ENCODE measurements at places on chromosomes 5 and 9. TPM values are rescaled to one million over a fixed set of nuclear protein-coding genes. Genes with fewer than 3 reads are reported as not detected.

DNA sequence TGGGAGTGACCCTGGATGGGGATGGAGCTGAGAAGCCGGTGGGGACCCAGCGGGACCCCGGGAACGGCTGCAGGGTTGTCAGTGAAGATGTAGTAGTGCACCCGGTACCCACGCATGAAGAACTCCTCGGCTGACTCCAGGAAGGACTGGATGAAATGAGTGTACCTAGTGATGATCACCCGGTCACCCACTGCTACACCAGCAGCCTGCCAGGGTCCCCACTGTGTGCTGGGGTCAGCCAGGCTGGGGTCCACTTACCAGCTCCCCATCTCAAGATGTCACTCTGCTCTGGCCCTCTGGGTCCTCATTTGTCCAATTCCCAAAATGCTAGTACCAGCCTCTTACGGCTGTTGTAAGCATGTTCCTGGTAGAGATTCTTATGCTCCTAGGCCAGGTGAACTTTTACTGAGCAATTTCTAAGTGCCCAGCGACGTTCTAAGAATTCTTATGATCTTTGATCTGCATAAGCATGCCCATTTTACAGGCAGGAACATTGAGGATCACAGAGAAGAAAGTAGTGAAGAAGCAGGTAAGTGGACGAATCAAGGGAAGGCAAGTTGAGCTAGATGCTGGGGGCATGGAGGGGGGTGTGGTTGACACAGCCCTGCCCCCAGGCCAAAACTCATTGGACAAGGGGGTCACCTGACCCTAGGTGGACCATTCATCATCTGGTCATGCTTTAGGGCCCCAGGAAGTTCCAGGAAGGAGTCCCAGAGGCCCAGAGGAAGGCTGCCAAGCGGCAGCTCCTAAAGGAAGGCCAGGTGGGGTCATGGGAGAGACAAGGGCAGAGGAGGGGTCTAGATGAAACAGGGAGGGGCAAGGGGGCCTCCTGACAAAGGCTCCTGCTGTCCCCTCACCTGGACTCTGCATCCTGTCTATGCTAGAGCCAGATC is 9.4 kb downstream of the GBGT1 start:
- no peak overlapping the region for H3K27ac ChIP-seq
- no peak for DNase-seq
- H3K36me3 ChIP-seq, result no peaks in the 10 kb centered on the region
- no peaks in the 10 kb centered on the region for H3K27me3 ChIP-seq
- H3K4me1 ChIP-seq, result peaks cover 4% of the 10 kb centered on the region

- peak; percentile 64 for DNase-seq
- H3K27ac ChIP-seq, result peak overlapping the region; percentile 79
- no peaks in the 10 kb centered on the region for H3K4me1 ChIP-seq
- no peaks in the 10 kb centered on the region for H3K27me3 ChIP-seq
Measured at GRCh38 chr5:127229185-127229889, 61.3 kb upstream of the MEGF10 start.

Gene CD14
- total RNA-seq, result 41.1 TPM

DNA sequence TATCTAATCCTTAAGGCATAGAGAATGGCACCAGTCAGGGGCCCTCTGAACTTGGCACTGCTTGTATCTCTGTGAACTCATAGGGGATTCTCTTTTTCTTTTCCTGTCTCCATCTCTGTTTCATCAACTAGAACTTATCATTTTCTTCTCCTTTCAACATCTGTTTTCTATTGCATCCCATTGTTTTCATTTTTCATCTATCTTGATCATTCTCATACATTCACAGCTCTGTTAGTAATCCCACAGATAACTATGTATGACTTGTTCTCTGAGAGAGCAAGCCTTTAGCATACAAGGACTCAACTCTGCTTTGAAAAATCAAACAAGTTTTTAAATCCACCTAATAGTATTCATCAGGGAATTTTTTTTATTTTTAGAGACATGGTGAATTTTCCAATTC is 264.3 kb downstream of the ARRDC3 start:
- no peak for DNase-seq
- H3K4me3 ChIP-seq, result no peak overlapping the region
- peaks cover 14% of the 10 kb centered on the region for H3K4me1 ChIP-seq
- no peak overlapping the region for H3K27ac ChIP-seq
- no peaks in the 10 kb centered on the region for H3K36me3 ChIP-seq

Gene TMEFF1
- total RNA-seq, result 5.9 TPM

Gene SH3TC2
- 136 TPM for total RNA-seq

Gene ADGRD2
- total RNA-seq, result 0.31 TPM

Gene LCN12
- 11.5 TPM for total RNA-seq

- no peaks in the 10 kb centered on the region for H3K27me3 ChIP-seq
- H3K27ac ChIP-seq, result no peak overlapping the region
- no peaks in the 10 kb centered on the region for H3K4me1 ChIP-seq
- no peaks in the 10 kb centered on the region for H3K36me3 ChIP-seq
- H3K4me3 ChIP-seq, result no peak overlapping the region
Measured at GRCh38 chr5:28066856-28067255, 1028.5 kb upstream of the CDH9 start.

GRCh38 chr5:61000887-61001286 is 55.9 kb downstream of the NDUFAF2 start:
- H3K36me3 ChIP-seq, result no peaks in the 10 kb centered on the region
- H3K27ac ChIP-seq, result no peak overlapping the region
- no peaks in the 10 kb centered on the region for H3K27me3 ChIP-seq
- no peak for DNase-seq

DNA sequence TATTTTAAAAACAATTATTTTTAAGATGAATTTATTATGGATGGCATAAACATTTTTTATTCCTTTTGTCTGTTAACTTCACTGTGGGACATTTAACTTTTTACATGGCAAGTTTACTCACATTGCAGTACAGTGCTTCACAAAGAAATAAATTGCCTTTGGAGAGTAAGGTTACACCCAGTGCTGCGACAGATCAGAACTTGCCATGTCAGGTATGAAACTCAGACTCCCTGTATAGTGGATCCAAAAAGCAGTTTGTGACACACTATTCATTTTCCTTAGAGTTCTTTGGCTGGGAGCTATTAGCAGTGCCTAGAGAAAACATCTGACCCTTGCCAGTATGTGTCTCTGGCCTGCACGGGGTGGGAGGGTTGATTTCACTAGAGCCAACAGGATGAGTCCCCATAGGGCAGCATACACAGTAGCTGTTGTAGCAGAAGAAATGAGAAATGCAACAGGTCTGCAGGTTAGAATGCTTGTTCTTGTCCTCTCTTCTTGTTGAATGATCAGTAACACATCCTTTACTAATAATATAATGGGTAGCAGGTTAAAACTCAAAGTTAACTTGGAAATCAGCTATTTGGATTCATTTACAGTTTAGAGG is 42.9 kb downstream of the STARD4 start:
- H3K27me3 ChIP-seq, result no peaks in the 10 kb centered on the region
- no peaks in the 10 kb centered on the region for H3K36me3 ChIP-seq
- H3K4me3 ChIP-seq, result no peak overlapping the region
- no peak for DNase-seq

DNA sequence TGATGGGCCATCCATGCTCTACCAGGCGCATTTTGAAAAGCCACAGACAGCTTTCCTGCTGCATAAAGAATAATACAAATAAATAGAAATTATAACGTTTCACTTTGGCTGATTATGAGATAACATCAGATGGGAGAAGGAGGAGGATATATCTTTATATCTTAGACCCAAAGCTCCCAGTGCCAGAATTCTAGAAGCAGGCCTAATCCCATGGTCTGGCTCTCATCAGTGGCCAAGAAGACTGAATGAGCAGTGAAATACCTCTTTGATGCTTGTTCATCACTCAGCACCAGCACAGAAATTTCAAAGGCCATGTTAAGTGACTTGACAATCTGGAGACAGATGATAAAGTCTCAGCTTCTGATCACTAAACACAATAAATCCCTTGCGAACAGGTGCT is 107.6 kb downstream of the PPP2R2B start:
- no peaks in the 10 kb centered on the region for H3K36me3 ChIP-seq
- H3K27me3 ChIP-seq, result no peaks in the 10 kb centered on the region
- no peak for DNase-seq
- no peaks in the 10 kb centered on the region for H3K4me1 ChIP-seq
- H3K27ac ChIP-seq, result no peak overlapping the region
- no peak overlapping the region for H3K4me3 ChIP-seq

DNA sequence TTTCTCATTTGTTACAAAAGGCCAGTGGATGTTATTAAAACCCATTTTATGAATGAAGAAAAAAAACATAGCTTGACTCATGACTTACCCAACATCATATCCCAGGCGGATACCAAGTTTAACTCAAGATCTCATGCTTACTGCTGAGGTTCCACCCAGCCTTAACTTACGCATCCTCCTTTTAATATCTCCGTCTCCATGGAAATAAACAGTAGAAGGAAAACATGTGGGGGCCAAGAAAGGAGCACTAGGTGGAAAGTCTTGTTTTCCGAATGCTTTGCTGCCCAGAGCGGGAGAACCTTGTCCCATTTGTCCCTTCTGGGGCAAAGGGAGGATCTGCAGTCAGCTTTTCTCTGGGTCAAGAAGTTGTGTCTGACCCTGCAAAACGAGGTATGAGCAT is 44.1 kb downstream of the ANGPTL2 start:
- no peak overlapping the region for H3K4me3 ChIP-seq
- H3K36me3 ChIP-seq, result no peaks in the 10 kb centered on the region
- no peaks in the 10 kb centered on the region for H3K27me3 ChIP-seq
- no peaks in the 10 kb centered on the region for H3K4me1 ChIP-seq
- H3K27ac ChIP-seq, result no peak overlapping the region

DNA sequence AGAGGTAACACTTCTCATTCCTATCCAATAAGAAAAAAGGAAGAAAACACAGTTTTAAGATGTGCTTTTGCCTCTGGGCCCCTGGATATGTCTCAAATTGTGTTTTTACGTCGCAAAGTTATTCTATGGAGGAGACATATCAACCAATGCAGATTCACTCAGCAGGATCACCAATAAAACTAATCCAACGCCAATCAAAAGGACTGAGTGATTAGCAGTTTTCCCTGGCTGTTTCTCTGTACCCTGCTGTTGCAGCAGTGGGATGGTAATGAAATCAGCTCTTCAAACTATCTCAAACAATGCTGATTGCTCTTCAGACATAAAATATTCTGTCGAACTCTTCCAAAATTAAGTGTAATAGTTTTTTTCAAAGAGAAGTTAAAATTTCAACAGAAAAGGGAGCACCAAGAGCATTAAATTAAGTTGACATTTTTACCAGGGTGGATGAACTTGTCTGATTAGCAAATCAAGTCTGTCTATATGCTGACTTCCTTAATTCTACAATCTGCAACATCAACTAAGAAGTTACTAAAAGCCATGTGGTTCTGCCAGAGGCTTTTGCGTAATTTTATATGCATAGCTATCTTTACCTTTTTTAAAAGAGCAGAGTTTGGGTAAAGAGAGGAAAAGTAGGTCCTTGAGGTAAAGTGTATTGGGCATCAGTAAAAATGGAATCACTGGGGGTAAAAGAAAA is 9.7 kb upstream of the HK3 start:
- no peak for DNase-seq
- no peak overlapping the region for H3K27ac ChIP-seq
- H3K36me3 ChIP-seq, result no peaks in the 10 kb centered on the region
- H3K4me1 ChIP-seq, result no peaks in the 10 kb centered on the region
- H3K4me3 ChIP-seq, result no peak overlapping the region
- H3K27me3 ChIP-seq, result no peaks in the 10 kb centered on the region

DNA sequence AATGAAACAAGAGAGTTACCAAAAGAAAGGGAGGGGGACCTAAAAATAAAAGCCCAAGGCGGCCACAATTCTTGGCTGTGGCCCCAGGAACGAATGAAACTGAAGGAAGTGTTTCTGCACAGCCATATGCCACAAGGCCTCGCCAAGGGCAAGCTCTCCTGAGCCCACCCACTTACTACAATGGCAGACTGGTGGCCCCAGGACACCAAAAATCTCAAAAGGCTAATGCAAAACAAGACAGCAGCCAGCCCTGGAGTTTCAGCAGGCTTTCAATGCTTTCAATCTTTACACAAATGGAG is 4.0 kb downstream of the CAMSAP1 start:
- peaks cover 17% of the 10 kb centered on the region for H3K4me1 ChIP-seq
- H3K4me3 ChIP-seq, result no peak overlapping the region
- no peaks in the 10 kb centered on the region for H3K27me3 ChIP-seq
- no peak overlapping the region for H3K27ac ChIP-seq
- no peaks in the 10 kb centered on the region for H3K36me3 ChIP-seq
- no peak for DNase-seq

Gene SAXO1
- total RNA-seq, result 25.8 TPM

Gene GMCL2
- total RNA-seq, result 9.8 TPM

GRCh38 chr5:137533963-137534362 is 34.8 kb upstream of the SPOCK1 start:
- H3K27me3 ChIP-seq, result no peaks in the 10 kb centered on the region
- no peaks in the 10 kb centered on the region for H3K36me3 ChIP-seq
- H3K4me3 ChIP-seq, result no peak overlapping the region

DNA sequence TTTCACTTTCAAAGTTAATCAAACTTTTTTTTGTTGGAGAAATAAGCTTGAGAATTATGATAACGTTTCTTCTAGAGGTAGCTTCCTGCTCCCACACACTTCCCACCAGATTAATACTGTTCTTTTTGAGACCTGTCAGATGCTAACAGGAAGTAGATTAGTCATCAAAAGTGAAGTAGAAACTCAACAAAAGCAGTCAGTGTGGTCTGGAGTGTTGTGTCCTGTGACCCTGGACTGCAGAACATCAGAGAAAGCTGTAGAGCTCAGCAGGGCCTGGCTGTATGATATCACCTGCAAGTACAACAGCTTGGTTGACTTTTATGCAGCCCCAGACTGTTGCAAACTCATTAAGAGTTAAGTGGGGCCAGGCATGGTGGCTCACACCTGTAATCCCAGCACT is 495.7 kb upstream of the CYLC2 start:
- H3K27me3 ChIP-seq, result no peaks in the 10 kb centered on the region
- H3K4me3 ChIP-seq, result no peak overlapping the region
- no peaks in the 10 kb centered on the region for H3K4me1 ChIP-seq
- no peaks in the 10 kb centered on the region for H3K36me3 ChIP-seq

Gene PFN3
- total RNA-seq, result 27.5 TPM

- no peaks in the 10 kb centered on the region for H3K4me1 ChIP-seq
- H3K36me3 ChIP-seq, result no peaks in the 10 kb centered on the region
- H3K27ac ChIP-seq, result no peak overlapping the region
- no peak for DNase-seq
- no peaks in the 10 kb centered on the region for H3K27me3 ChIP-seq
- H3K4me3 ChIP-seq, result no peak overlapping the region
Measured at GRCh38 chr9:88322906-88323566, 65.2 kb upstream of the SPIN1 start.

GRCh38 chr9:99736291-99736690 is 85.4 kb upstream of the NR4A3 start:
- H3K36me3 ChIP-seq, result no peaks in the 10 kb centered on the region
- no peaks in the 10 kb centered on the region for H3K27me3 ChIP-seq
- no peak overlapping the region for H3K4me3 ChIP-seq
- DNase-seq, result no peak
- H3K27ac ChIP-seq, result no peak overlapping the region

Gene DNAH5
- 5.9 TPM for total RNA-seq

- H3K4me1 ChIP-seq, result no peaks in the 10 kb centered on the region
- peak; percentile 18 for DNase-seq
- no peaks in the 10 kb centered on the region for H3K36me3 ChIP-seq
Measured at GRCh38 chr5:143648696-143649095, 163.3 kb upstream of the HMHB1 start.

DNA sequence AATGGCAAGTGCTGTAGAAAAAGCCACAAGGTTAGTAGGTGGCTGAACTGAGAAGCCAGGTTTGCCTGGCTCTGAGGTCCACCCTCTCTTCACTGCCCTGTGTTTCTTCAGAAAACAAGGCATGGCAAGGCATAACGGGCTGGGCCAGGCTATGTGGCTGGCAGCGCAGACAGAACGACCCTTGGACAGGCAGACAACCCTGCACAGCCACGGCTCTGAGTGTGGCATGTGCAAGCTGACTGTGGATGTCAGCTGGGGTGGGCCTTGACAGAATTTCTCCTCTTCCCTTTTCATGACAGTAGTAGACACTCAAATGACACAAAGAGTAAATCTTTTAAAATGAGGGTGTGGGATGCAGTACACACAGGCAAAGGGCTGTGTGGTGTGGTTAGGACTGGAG is 81.7 kb downstream of the MACROH2A1 start:
- no peaks in the 10 kb centered on the region for H3K4me1 ChIP-seq
- no peak overlapping the region for H3K27ac ChIP-seq
- no peaks in the 10 kb centered on the region for H3K27me3 ChIP-seq
- H3K4me3 ChIP-seq, result no peak overlapping the region
